Neural progenitor cell (in vitro differentiated cells): ENCODE measurements at places on chromosomes 16 and 17. TPM values are rescaled to one million over a fixed set of nuclear protein-coding genes. Genes with fewer than 3 reads are reported as not detected.

- H3K4me3 ChIP-seq = no peak overlapping the region
- no peak for DNase-seq
- no peaks in the 10 kb centered on the region for H3K27me3 ChIP-seq
- H3K4me1 ChIP-seq = no peaks in the 10 kb centered on the region
These were observed 35.8 kb upstream of the IL34 start for GRCh38 chr16:70610273-70611223.

Gene PRPSAP2
- 100 and 145 TPM in 2 replicates for total RNA-seq

Gene DNAAF8
- not detected in 2 replicates for total RNA-seq

- no peak overlapping the region for H3K27ac ChIP-seq
- no peaks in the 10 kb centered on the region for H3K4me1 ChIP-seq
- no peak for DNase-seq
- no peaks in the 10 kb centered on the region for H3K27me3 ChIP-seq
These were observed 21.5 kb upstream of the CCL5 start for GRCh38 chr17:35901631-35902175.

- no peak overlapping the region for H3K27ac ChIP-seq
- no peaks in the 10 kb centered on the region for H3K36me3 ChIP-seq
- no peaks in the 10 kb centered on the region for H3K27me3 ChIP-seq
- no peak for DNase-seq
These were observed 7.9 kb upstream of the CUEDC1 start for GRCh38 chr17:57963149-57963511.

DNA sequence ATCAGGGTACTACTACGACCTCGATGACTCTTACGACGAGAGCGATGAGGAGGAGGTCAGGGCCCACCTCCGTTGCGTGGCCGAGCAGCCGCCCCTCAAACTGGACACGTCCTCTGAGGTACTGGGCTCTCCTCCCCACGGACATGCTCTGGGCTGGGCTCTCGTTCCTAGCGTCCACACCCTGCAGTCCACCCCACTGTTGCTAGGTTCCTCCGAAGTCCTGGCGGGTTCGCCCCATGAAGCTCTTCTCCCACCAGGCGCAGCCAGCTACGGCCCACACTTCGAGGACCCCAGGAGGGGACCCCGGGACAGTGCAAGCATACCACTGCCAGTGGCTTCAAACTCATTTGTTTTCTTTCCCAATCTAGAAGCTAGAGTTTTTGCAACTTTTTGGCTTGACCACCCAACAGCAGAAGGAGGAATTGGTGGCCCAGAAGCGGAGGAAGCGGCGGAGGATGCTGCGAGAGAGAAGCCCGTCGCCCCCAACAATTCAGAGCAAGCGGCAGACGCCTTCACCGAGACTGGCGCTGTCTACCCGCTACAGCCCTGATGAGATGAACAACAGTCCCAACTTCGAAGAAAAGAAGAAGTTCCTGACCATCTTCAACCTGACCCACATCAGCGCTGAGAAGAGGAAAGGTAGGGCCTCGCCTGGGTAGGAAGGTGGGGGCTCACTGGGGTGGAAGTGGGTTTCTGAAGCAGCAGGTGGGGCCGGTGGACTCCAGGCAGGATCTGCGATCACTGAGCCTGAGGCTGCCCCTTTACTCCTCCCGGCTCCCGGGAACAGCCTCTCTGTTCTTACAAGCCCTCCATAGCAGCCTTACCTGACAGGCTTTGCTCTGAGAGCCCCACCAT, 25.6 kb downstream of the GINS2 start:
- H3K4me1 ChIP-seq = peaks cover 27% of the 10 kb centered on the region
- no peaks in the 10 kb centered on the region for H3K27me3 ChIP-seq
- no peak for DNase-seq
- H3K36me3 ChIP-seq = no peaks in the 10 kb centered on the region

Gene EFNB3
- total RNA-seq = 5.8 and 17.7 TPM in 2 replicates

Gene KRTAP1-5
- total RNA-seq = not detected in 2 replicates
